Stimulated activated CD8-positive, alpha-beta memory T cell treated with anti-CD3 and anti-CD28 coated beads, Interleukin-7, amount 100 ng/mL, for 1 hour (primary cell): ENCODE measurements at places on chromosomes 3 and 15.

DNA sequence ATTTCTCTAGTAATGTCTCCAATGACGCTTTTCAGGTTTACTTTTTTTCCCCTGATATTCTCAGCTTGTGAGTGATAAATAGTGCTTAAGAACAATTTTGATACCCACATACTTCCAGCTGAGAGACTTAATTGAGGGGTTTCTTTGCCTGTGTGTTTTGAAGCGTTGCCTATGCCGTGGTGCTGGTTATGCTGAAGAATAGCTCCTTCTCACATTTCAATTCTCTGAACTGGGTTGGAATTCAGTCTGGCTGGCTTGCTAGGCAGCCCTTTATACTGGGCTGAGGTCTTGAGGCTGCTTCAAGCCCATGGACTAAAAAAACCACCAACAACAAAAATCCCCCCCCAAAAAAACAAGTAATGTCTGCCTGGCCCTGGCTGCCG is 87.4 kb downstream of the CHST2 start:
- no peak for DNase-seq

GRCh38 chr3:182133752-182134151 is 422.0 kb downstream of the SOX2 start:
- no peak for DNase-seq

- no peak for DNase-seq
Observed at GRCh38 chr3:19190126-19190525, 41.8 kb downstream of the KCNH8 start.

DNA sequence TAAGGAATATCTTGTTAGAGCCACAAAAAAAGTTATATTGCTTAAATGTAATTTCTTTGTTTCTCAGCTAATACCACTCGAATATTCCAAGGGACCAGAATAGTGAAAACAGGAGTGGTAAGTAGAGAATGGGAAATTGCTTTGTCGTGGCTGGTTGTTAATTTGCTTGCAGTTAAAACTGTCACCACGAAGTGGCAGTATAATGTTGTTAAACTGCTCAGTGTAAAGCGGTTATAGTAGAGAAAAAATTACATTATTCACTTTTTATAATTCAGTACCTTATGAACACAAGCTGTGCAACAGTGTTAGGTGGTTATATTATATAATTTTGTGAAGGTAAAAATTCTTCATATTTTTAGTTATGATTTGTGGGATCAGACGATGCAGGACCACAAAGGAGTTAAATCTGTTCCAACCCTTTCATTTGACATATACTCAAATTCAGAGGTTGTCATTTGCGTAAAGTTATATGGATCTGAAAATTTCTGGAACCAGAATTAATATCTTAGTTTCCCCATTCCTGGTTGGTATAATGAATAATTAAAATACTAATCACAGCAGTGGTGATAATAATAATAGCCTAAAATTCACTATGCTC is 171.8 kb downstream of the FEZF2 start:
- DNase-seq = no peak

DNA sequence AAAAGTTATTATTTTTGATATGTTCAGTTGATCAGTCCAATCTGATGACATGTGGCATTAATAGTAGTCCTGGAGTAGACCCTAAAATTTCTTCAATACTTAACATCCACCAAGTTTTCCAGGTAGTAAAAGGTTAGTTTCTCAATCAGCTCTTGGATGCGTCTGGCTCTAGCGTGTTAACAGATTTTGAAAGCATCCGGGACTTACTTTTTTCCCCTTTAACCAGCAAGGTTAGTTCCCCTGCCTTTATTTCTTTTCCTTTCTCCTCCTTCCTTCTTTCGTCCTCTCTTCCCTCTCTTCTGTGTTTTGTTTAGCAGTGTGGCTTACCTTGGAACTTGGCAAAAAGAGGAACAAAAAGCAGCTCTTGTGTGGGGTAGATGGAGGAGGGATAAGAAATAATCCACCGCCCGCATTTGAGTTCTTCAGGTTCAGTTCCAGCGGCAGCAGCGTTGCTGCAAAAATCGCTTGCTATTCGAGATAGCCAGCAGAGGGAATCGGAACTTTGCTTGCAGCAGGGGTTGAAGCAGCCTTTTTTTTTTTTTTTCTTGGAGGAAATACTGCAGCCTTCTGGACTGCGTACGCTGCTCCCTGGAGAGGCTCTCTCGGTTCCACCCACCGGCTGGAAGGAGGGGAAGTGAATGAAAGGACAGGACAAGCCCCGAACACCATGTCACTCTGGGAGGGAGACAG is at the start of gene RBMS3:
Gene RBMS3, plus strand, starts transcription at position 668 of the 690 bp plus-strand sequence.
- DNase-seq = no peak

- DNase-seq = no peak
Observed at GRCh38 chr15:51108933-51109550, 14.3 kb upstream of the TNFAIP8L3 start.

DNA sequence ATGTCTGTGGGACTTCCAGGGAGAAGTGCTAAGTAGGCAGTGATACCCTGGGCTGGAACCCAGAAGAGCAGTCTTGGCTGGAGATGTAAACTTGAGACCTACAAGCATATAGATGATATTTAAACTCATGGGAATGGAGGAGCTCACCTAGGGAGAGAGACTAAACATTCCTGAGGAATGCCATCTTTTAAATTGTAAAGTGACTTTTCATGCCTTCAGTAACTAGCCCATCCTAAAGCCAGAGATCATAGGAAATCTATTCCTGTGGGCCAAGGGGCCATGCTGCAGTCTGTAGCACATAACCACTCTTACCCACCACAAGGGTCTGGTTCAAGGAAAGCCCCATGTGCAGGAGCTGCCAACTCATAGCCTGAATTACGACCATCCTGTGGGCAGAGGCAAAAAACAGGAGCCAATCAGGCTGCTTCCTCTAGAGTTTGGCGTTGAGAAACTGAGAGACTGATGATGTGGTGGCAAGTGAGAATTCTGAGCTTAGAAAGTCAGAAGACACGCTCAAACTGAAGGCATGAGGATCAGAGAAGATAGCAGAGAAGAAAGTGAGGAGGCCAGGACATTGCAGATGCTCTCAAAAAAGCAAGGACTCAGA is 37.5 kb downstream of the CTDSPL start:
- no peak for DNase-seq

DNA sequence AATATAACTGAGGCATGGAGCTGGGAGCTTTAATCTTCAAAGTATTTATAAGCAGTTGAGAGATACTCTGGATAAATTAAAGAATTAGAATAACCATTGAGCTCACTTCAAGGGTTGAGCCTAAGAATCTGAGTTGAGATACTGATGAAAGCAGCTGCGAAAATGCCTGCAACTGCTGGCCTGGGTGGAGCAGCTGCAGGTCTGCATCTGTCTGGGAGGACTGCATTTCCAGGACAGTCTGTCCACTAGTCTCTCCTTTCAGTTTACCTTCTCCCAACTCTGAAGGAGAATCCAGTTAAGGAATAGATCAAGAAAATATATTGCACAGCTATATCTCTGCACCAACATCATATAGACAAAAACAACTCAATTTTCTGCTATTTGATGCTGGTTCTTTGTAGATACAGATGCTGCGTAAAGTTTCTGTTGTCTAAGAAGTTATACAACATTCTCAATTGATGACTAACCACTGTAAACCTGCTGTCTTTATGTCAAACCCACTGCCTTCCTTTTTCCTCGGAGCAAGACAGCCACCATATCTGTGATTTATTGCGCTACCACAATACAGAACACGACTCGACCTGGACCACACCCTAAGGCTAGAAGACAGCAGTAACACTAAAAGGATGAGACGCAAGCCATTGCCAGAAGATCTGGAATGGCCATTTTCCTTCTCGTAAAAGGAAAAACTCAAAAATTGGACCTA is 245.1 kb downstream of the MAGI1 start:
- no peak for DNase-seq

- DNase-seq = no peak
Observed at GRCh38 chr15:64938192-64938591, 26.5 kb downstream of the ANKDD1A start.

- no peak for DNase-seq
Observed at GRCh38 chr15:76470691-76471090, 134.1 kb downstream of the ISL2 start.
